NCI-H460 (cell line): ENCODE measurements at places on chromosomes 6 and 20. TPM values are rescaled to one million over a fixed set of nuclear protein-coding genes. Genes with fewer than 3 reads are reported as not detected.

The EDN3 gene
- total RNA-seq = not detected in 2 replicates

The EPPIN gene
- total RNA-seq = not detected in 2 replicates

The CALHM4 gene
- total RNA-seq = not detected in 2 replicates

The ADGB gene
- not detected in 2 replicates for total RNA-seq

The C20orf144 gene
- not detected in 2 replicates for total RNA-seq

The FHL5 gene
- total RNA-seq = not detected in 2 replicates

The C20orf141 gene
- not detected in 2 replicates for total RNA-seq

The RNF5 gene
- total RNA-seq = 30.1 and 31.6 TPM in 2 replicates

The SLC22A16 gene
- total RNA-seq = not detected in 2 replicates

The HCRTR2 gene
- total RNA-seq = not detected in 2 replicates

The RRAGD gene
- 3.0 and 4.0 TPM in 2 replicates for total RNA-seq

The CST7 gene
- not detected in 2 replicates for total RNA-seq

The OVOL2 gene
- not detected in 2 replicates for total RNA-seq

The NXT1 gene
- total RNA-seq = 54.8 and 62.7 TPM in 2 replicates

The MACROD2 gene
- total RNA-seq = 1.4 and 2.0 TPM in 2 replicates
